Skeletal muscle cell (primary cell): ENCODE measurements at places on chromosomes 3 and 15.

- DNase-seq = no peak
Measured at GRCh38 chr3:53288214-53288613, 32.4 kb upstream of the TKT start.

DNA sequence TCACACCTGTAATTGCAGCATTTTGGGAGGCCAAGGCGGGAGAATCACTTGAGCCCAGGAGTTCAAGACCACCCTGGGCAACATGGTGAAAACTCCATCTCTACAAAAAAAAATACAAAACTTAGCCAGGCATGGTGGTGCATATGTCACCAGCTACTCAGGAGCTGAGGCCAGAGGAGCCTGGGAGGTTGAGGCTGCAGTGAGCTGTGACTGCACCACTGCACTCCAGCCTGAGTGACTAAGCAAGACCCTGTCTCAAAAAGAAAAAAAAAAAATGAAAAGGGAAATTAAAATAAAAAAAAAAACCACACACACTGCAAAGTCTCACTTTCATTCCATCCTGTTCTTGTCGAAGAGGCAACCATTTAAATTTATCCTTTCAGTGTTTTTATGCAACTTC is 100.8 kb upstream of the PIAS1 start:
- DNase-seq = no peak

DNA sequence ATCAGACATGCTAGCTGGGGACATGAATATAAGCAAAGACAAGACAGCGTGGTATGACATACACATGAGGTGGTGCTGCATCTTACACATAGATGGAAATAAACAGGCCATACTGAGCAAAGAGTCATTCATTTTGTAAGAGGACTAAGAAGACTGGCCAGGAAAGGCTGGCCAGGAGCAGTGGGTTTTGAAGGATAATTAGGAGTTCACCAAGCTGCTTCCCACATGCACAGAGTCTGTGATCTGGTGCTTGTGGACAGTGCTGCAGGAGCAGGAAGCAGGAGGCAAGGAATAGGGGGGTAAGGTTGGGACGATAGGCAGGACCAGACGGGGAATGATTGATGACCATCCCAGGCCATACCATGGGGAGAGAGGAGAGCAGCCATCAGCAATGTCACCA is 41.5 kb downstream of the ST8SIA2 start:
- no peak for DNase-seq

DNA sequence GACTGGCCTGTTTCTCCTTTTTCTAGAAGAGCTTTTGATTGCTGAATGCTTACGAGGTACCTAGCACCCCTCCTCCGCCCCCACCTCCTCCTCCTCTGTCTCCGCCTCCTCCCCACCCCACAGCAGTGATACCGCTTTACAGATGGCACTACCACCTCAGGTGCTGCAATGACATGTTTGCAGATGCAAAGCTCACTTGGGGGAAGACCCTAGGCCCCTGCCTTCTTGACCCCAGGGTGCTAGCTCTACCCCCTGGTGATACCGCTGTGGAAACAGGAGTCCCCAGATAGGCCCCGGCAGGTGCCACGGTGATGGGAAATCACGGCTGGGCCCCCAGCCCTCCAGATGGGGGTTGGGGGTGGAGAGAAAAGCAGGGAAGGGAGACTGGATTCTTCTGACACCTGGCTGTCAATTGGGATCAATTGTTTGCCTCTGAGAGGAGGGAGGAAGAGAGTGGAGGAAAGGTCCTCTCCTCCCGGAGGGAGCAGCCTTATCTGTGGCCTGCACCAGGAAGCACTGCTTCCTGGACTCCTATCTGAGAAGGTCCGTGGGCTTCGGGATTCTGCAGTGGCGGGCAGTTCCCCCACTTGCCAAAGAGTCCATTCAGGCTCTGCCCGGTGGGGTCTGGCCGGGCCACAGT is 37.6 kb downstream of the DNASE1L3 start:
- no peak for DNase-seq
